ENCODE measurements at places on chromosomes 12 and 14. TPM values are rescaled to one million over a fixed set of nuclear protein-coding genes. Genes with fewer than 3 reads are reported as not detected.

The CLEC12A gene
- not detected for total RNA-seq

The KERA gene
- not detected for total RNA-seq

The CCDC197 gene
- not detected for total RNA-seq

The RNF212B gene
- not detected for total RNA-seq

The MYF5 gene
- total RNA-seq = not detected

Data from SJCRH30 (cell line).